GM13977 (cell line): ENCODE measurements at places on chromosomes 4 and X.

- DNase-seq = no peak
These were observed 37.6 kb downstream of the EFHC2 start for GRCh38 chrX:44305921-44306320.

- DNase-seq = no peak
These were observed 117.0 kb downstream of the CBLL2 start for GRCh38 chrX:22389556-22390179.

GRCh38 chr4:1026115-1026514, 14.7 kb downstream of the FGFRL1 start:
- DNase-seq = peak; percentile 94

- DNase-seq = peak; percentile 39
These were observed 670.5 kb downstream of the GABRG1 start for GRCh38 chr4:45453258-45453853.

DNA sequence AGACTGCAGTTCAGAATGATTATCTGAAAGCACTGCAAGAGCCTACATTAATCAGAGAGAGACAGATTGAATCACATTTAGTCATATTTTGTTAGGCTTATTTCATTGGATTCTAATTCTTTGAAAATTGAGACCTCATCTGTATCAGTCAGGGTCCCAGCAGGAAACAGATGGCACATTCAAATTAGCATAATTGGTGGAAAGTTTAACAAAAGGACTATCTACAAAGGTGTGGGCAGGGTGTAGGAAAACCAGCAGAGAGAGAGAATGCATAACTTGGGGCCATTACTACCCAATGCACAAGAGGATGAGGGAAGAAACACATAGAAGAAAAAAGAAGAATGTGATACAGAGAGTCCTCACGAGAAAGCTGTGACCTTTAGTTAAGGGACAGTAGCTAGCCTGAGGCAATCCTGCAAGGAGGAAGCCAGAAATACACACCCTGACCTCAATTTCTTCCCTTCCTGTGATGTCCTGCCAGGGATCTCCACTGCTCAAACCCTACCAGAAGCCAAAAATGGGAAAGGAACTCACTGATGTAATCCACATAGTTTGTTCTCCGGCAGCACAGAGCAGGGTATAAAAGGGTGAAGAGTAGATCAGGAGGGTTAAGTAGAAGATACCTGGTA, 17.7 kb upstream of the XKRX start:
- no peak for DNase-seq

DNA sequence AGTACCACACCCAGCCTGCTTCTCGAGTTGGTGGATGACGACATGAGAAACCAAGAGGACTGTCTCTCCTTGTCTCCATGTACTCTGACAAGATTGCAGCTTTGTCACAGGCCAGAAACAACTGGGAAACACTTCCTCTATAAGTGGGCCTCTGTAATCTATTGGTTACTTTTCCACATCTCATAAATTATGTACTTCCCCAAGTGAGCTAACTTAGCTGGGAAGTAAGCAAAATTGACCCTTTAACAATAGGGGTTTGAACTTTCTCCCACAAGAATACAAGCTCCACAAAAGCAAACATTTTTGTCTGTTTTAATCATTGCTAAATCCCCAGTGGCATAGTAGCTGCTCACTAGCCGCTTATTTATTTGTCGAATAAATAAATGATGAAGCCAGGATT, 14.1 kb upstream of the USO1 start:
- no peak for DNase-seq

DNA sequence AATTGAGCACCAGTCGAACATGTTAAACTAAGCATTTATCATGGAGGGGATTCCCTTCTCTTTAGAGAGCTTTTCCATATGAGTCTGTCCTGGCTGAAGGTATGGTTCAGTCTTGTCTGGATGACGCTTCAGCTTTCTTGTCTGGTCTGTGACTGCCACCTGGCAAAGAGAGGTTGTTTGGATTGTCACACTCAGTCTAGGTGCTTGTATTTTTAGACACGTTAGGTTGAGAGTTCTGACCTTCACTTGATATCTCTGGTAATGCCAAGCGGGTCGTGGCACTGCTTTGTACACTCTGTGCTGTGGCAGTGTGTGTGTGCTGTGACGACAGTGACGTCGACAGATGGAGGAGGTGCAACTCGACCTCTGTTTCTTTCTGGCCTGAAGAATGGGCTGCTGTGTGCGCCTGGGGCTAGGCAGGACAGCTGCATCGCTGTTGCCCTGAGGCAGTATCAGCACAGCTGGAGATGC, 12.6 kb downstream of the NOCT start:
- DNase-seq = no peak

DNA sequence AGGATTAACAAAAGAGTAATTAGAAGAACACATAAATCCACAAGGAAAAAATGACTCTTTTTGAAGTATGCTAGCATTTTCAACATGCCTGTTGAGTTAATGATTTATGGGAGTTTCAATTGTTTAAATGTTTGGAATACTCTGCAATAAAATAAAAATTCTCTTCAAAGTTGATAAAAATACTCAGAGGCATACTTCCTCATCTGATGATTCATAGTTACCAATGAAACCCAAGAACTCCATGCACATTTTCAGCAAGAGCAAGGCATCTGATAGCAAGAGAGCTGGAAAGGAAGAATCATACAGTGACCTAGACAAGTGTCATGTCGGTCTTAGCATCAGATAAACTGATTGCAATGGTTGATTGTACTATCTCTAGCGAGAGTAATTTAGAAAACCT, 443.7 kb upstream of the ATOH1 start:
- no peak for DNase-seq

DNA sequence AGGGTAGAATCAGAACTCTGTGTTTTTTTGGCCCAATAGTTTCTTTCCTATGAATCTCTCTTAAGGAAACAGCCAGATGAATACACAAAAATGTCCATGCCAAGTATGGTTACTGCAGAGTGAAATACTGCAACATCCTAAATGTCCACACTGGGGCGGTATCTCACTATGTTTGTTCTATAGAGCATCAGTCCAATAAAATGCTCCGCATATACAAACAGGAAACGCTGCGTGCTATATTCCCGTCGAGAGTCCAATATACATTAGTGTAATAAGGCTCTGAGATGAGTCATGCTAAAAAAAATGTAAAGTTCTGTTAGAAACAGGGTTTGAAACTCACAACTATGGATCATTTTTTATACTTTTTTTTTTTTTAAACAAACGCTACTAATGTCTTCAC, 72.9 kb upstream of the ENOX2 start:
- DNase-seq = peak; percentile 32

- DNase-seq = no peak
These were observed 27.1 kb downstream of the PAK3 start for GRCh38 chrX:111123125-111123524.

DNA sequence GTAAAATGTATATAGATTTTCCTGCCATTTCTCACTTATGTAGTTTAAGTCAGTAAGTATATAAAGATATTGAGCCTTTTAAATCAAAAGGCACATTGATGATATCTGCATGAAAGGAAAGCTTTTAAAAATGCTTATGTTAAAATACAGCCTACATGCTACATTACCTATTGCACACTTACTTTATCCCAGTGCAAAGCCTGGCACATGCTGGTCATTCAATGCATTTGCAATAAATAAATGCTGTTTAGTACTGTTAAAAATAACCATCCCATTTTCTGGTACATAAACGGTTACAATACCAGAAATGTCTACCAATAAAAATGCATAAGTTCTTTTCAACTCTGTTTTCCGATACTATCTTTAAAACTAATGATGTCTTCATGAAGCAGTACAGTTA, 22.1 kb upstream of the SPATA4 start:
- DNase-seq = no peak

- no peak for DNase-seq
These were observed 907 bp upstream of the ATP10D start for GRCh38 chr4:47484168-47484567.
